Cardiac fibroblast (primary cell): ENCODE measurements at places on chromosomes 5 and 9.

DNA sequence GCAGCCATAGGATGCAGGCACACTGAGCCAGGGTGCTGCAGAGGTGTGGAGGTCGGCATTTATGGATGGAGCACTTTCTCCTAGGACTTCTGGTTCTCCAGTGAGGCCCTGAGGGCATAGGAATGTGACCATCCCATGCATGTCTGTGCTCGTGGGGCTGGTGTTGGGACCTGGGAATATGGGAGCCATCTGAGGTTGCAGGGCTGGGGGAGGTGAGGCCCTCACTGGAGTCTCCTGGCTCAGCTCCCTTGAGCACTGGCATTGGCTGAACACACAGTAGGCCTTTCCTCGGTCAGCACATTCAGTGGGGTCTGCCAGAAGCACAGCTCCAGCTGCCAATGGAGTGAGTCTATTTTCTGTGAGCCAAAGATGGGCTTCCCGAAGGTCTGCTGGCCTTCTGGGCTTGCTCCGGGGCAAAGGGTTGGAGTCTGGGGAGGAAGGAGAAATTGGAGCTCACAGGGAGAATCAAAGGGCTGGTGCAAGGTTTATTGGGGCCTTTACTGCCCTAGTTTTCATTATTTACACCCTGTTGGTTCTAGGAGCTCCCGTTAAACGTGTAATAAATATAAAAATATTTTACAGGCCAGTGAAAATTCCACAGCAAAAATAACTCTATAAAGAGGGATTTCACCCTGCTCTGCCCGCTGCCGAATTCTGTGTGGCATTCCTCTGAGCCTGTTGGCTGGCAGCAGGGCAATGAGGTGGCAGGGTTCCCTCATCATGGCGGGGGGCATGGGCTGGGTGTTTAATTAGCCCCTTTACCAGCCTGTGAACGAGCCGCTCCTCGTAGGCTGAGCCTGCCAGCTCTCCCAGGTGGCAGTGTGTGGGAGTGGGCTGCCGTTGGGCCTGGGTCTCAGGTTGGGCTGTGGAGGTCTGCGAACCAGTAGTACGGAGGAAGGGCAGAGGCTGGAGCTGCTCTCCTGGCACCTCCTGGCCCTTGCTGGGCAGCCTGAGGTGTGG, 31.6 kb upstream of the PITX1 start:
- DNase-seq: no peak

- DNase-seq: no peak
Measured at GRCh38 chr5:2522372-2522771, 229.1 kb downstream of the IRX2 start.

DNA sequence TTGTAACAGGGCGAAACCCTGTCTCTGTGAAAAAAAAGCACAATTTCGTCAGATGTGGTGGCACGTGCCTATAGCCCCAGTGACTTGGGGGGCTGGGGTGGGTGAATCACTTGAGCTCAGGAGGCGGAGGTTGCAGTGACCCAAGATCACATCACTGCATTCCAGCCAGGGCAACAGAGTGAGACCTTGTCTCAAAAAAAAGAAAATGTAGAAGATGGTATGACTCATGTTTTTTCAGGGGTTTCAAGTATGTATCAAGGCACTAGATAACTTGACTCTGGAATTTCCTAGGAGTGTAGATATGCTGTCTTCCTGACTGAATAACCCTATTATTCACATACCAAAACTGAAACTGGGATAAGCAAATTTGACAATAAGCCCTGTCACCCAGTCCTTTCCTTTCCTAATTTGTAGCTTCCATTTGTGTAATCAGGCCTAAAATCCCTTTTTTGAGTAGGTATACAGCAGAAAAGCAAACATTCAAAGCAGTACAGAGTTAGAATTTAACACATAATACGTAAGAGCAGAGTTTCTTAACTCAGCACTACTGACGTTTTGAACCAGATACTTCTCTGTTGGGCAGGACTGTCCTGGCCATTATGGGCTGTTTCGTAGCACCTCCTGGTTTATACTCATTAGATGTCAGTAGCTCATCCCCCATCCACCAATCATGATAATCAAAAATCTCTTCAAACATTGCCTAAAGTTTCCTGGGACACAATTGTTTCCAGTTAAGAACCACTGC, 17.3 kb upstream of the ANKRD18B start:
- DNase-seq: peak; percentile 97

DNA sequence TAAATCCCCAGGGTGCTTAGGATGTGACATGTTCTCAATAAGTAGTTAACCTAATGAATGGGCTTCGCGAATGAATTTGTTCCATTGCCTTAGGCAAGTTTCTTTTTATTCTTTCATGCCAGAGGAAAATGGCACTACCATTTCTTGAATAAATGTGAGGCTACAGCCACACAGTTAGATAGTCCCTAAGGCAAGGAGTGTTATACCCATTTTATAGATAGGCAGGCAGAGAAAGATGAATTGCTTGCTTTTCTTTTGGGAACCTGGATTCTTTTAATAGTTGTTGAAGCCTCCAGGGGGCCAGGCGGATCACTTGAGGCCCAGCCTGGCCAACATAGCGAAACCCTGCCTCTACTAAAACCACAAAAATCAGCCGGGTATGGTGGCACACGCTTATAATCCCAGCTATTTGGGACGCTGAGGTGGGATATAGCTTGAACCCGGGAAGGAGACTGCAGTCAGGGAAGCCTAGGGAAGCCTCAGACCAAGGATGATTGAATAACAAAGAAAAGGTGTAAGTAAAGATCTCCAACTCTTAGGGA, 943 bp downstream of the NOP16 start:
- DNase-seq: no peak

- DNase-seq: no peak
Measured at GRCh38 chr9:125397736-125398135, 136.1 kb downstream of the GAPVD1 start.

GRCh38 chr5:6710070-6710469, 3.2 kb upstream of the TENT4A start:
- DNase-seq: no peak

DNA sequence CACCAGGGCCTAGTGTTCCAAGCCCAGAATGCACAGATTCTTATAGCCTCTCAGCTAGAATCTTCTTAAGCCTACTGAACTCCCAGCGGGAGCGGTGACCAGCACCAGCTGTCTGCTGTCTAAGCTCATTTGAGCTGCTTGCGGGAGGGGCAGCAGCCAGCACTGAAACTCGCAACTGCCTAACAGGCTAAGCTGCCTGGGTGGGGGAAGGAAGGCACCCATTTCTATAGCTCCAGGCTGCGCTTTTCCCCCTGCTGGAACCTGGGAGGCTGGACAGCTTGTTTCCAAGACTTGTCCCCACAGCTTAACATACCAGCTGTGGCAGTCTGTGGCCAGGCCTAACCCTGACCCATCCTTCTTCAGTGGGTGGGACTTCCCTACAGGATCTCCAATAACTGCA, 512.9 kb downstream of the EFNA5 start:
- no peak for DNase-seq

DNA sequence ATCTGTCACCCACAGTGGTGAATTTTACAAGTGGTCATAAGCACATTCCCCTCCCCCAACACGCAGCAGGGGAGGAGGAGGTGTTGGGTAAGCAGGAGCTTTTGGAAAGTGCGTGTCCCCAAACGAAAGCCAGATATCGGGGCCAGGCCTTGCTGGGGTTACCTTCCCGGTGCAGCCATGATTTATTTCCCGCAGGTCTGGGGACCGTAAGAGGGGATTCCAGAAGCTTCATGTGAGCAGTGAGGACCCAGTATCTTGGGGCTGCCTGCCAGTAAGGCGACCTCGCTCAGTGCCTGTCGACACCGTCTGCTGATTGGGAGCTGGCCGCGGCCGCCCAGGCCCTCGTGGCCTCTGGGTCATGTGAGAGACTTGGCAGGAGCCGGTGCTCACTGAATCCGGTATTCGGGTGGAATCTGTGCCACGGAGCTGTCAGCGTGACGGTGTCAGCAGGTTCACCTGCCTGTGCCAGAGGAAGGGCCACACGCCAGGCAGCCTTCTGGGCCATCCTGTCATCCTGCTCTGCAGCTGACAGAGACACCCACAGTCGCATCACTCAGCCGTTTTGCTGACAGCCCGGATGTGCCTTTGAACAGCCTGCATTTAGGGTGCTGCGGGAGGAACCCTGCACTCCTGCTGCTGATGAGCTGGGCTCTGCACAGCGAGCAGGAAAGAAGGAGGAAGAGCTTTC, 37.3 kb downstream of the SEC61B start:
- DNase-seq: peak; percentile 70

DNA sequence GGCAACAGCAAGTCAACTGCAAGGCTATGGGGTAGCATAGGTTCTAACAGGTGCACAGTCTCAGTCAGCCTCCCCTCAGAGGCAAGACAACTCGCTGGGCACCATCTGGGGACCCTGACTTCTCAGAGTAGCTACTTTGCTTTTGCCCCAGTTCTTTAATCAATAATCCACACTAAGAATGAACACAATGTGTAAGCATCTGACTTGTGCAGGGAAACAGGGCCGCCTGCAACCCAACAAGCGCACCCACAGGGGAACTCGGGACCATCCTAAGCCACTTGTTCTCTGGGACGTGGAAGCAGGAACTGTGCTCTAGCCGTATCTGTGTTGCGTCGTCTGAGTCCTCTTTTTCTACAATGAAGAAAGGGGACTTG, 1.9 kb downstream of the MOB3B start:
- DNase-seq: no peak

GRCh38 chr9:133459476-133460404, at the start of gene CACFD1:
TSS of gene CACFD1 (plus strand) at chr9:133459978. CDS start at chr9:133460067, 89 bp downstream.
- peak; percentile 92 for DNase-seq

DNA sequence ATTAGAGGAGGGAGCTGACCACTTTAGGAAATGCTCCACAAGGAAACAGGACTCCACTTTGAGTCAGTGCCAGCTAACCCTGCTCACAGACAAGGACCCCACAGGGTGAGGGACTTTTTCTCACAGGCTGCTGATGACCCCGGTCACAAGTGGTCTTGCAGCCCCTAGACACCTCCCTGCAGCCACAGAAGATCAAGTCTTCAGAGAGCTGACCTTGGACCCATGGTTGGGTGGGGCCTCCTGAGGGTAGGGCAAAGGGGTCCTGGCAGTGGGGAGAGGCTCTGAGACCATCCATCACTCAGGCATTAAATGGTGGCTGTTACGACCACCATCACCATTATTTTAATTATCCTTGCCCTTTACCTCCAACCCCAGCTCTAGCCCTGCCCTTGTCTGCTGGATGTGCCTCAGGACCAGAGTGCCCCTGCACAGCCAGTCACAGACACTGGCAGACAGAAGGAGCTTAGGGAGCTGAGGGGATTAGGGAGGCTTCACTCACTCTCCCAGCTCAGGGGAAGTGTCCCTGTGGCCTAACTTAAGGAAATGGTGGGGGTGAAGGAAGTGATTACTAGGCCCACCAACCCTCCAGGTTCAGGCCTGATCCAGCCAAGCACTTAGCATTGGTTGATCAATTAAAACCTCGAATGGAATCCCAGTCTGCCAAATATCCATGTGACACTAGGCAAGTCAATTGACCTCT, 1.6 kb downstream of the ACSL6 start:
- DNase-seq: no peak

DNA sequence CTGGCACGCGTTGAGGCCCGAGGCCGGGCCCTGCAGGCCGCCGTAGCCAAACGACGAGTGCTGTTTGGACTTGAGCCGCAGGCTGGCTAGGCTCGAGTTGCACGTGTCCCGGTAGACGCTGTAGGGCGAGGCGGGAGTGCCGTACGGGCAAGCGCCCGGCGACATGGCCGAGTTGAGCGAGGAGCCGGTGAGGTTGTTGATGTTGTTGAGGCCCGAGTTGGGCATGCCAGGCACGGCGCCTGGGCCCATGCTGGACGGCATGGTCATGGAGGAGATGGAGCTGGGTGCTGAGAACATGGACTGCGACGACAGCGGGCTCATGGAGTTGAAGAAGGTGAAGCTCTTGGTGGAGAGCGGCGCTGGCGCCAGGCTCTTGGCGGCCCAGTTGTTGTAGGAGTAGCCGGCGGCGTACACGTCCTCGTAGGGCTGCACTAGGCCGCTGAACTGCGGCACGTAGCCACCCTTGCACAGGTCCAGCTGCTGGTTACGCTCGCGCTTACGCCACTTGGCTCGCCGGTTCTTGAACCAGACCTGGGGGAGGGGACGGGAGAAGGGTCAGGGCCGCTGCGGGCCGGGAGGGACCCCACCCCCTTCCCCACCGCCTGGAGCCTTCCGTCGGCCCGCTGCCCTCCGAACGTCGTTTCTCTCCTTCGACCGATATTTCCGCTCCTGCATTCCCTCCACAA, 5.1 kb downstream of the PITX1 start:
- DNase-seq: no peak
